ENCODE measurements at places on chromosomes 11 and 22.

- DNase-seq = no peak
Observed at GRCh38 chr11:99548264-99548663, 527.5 kb downstream of the CNTN5 start.

DNA sequence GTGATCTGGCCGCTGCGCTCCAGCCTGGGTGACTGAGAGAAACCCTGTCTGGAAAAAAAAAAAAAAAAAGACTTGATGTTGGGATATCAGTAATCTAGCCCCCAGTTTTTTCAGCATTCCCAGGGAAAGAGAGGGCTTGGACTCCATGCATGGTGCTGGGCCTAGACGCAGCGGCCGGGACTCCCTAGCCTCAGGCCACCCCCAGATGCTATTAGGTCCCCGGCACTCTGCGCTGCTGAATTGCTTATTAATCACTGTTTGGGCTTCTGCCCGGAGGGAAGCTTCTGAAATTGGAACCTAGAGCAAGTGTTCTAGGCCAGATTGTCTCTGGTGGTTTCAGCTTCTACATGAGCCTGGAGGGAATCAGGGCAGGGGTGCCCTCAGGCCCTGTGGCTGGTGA, 39.0 kb downstream of the SLCO2B1 start:
- DNase-seq = no peak

DNA sequence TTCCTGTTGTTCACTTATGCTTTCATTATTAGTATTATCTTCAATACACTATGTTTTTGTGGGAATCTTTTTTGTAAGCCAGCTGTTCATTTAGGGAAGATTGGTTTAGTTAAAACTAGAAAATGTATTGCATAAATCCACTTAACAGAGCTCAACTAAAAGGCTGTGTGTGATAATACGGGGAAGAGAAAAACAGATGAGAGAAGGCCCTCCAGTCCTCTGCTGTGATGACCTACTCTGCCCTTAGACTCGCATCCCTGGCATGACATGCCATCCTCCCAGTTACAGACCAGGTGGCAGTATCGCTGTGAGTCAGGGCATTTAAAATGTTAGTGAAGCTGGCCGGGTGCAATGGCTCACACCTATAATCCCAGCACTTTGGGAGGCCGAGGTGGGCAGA, 173.4 kb upstream of the TTC12 start:
- no peak for DNase-seq

DNA sequence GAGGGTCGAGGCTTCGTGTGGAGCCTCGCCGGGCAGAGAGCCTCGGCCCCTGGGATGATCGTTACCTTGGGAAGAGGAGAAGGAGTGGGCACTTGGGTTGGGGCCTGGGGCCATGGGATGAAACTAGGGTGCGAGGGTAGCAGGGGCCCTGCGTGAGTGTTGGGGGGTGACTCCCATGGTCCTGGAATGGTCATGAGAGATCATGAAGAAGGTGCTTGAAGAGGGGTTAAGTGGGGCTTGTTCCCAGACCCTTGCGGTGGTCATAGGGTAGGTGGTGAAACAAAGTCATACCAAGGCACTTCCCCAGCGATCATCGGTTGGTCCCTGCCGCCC, 284 bp downstream of the CCS start:
- DNase-seq = no peak

DNA sequence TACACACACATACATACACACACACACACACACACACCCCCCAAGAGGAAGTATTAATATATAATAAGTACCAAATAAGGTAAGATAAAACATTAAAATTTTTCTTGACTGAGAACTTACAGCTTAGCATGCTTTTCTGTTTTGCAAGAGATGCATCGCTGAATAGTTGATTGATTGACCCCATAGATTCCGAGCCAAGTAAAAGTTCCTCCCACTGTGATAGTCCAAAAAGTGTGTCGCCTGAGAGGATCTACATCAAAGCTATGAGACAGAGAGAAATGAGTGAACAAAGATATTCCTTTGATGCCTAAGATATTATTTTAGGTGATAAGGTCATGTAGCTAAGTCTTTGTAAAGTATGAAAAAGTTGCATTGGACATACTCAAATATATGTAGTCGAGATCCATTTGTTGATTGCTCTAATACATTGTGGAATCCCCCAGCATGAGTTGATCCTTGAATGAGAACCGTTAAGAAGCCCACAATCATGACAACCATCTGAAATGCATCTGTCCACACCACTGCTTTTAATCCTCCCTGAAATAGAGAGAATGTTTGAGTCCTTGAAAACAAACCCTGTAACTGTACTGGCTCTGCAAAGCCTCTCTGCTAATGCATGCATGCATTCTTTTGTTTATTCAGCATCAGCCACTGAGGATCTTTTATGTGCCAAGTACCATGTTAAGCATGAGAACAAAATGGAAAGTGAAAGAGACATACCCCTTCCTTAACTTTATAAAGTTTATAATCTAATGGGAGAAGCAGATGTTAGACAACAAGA, 18.3 kb downstream of the SLC5A12 start:
- DNase-seq = no peak

- DNase-seq = no peak
Observed at GRCh38 chr22:46714550-46714949, 23.5 kb downstream of the CERK start.

- DNase-seq = peak; percentile 67
Observed at GRCh38 chr11:20854215-20854955, 185.0 kb downstream of the NELL1 start.

DNA sequence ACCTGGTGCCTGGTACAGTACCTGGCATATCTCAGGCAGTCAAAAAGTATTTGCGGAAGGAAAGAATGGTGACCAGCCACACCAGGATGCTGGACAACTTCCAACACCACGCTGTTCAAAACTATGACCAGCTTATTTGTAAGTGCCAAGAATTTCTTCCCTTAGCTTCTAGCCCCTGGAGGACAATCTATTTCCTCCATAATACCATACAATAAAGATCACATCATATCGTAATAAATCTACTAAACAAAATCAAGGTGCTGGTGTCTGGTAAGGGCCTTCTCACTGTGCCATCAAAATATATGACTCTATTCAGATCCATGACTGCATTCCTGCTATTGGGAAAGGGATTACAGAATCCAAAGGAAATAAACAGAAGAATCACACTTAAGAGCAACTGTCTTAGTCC, 51.5 kb downstream of the ALG9 start:
- no peak for DNase-seq

GRCh38 chr22:40203572-40203971, 25.8 kb downstream of the TNRC6B start:
- no peak for DNase-seq

- DNase-seq = no peak
Observed at GRCh38 chr11:120270386-120270785, 30.4 kb downstream of the POU2F3 start.

DNA sequence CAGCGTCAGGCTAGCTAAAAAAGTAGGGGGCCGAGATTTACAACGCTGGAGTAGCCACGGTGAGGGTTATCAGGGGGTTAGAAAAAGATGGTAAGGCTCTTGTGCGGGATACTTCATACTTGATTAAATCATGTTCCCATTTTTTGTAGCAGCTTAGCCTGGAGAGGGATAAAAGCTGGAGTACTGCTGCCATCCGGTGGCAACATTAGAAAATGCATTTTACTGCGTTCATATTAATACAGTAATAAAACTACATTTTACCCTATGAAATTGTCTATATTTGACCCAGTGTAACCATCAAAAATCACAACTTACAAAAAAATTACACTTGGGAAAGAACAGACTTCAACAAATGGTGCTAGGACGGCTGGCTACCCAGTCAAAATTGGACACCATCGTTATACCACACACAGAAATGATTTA, 17.3 kb downstream of the RPUSD4 start:
- DNase-seq = peak; percentile 89

DNA sequence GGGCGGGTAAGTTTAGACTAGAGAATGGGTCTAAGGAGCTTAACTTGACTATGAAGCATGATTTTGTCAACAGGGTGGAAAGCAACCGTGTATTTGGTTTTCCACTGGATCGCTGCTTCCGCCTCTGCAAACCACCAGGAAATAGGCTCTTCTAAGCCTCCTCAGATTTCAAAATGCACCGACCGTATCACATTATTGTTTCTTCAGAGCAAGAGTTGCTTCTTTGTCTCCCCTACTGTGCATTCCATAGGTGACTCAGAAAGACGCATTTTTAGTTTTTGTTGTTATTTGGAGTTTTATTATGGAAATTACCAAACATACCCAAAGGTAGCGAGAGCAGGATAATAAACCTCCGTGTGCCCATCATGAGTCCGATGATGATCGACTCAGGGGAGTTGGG, 64.3 kb upstream of the RASD2 start:
- DNase-seq = no peak

GRCh38 chr22:26321469-26321913, 107.6 kb upstream of the ASPHD2 start:
- DNase-seq = no peak

DNA sequence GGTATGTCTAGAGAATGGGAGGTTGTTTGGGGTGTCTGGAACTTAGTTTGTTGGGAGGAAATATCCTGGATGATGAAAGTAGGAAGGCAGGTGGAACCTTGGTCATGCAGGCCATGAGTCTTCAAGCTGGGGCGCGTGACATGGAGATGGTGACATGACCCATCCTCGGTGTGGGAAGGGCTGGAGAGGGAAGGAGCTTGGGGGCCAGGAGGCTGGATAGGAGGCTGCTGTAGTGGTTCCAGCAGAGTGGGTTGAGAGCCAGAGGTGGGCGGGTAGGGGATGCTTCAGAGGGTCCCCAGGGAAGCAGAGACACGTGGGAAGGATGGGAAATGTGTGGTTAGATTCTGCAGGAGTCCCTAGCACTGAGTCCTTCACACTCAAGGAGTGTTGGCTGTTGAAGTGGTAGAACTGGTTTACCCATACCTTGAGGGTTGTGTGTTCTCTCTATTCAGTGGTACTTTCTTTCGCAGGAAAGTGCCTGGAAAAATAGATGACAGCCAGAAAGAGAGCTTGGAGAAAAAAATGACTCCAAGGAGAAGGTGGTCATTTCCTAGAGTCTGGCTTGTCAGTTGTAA, 56.8 kb downstream of the LDLRAD3 start:
- no peak for DNase-seq

GRCh38 chr22:23072911-23073491, 2.7 kb downstream of the GNAZ start:
- DNase-seq = no peak

DNA sequence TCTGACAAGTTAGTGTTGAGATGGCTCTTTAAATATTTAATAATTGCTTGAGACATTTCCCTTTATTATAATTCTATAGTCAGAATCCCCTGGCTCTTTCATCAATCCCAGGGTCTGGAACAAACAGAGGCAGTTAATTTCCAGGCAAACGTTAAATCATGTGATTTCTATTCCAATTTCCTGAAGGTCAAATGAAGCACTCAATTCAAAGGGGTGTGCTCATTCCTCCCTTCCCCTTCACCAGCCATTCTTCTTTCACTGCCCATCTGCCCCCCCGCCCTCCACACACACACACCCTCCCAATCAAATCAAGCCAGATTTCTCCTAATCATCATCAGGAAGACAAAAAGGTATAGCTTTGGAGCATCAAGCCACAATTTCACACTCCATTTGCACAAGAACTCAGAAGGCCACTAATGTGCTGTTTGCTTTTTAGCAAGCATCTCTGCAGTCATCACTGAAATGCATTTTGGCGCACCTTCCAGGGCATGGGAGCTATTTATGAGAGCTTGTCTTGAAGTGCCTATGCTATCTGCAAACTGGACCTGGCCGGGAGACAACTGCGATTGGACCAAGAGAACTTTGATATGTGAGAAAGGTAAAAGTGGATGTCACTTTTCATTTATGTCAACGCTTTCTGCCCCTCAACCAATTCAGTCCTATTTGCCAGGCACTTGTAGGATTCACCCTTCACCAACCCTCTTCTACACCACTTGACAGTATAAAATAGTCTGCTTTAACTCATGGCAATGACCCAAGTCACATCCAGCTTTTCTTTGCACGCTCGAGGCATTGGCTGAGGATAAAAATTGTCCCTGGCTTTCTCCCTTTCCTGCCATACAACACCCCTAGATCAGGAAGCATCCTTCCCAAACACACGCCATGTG, 315.1 kb upstream of the API5 start:
- DNase-seq = peak; percentile 27

GRCh38 chr22:38461057-38461413, 6.0 kb upstream of the KCNJ4 start:
- DNase-seq = no peak

GRCh38 chr11:126522152-126522551, 166.7 kb downstream of the ST3GAL4 start:
- DNase-seq = no peak

DNA sequence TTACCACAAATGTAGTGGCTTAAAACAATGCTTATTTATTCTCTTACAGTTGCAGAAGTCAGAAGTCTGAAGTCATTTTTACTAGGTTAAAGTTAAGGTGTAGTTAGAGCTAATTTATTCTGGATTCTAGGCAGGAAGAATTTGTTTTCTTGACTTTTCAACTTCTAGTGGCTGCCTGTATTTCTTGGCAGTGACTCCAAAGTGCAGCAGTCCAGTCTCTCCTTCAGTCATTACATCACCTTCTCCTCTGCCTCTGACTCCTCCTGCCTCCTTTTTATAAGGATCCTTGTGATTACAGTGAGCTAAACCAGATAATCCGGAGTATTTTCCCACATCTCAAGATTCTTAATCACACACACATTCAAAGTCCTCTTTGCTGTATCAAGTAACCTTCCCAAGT, 581.4 kb downstream of the KCNA4 start:
- no peak for DNase-seq

DNA sequence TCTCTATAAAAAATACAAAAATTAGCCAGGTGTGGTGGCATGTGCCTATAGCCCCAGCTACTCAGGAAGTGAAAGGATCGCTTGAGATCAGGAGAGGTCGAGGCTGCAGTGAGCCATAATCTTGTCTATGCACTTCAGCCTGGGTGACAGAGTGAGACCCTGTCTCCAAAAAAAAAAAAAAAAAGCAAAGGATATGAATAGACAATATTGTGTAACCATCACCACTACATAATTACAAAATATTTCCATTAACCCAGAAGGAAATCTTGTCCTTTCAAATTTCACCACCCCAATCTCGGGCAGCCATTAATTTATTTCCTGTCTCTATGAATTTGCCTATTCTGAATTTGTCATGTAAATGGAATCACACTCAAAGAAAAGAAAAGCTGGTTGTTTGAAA, 21.2 kb downstream of the RSF1 start:
- DNase-seq = no peak

- no peak for DNase-seq
Observed at GRCh38 chr22:44823396-44823795, 71.0 kb downstream of the ARHGAP8 start.

GRCh38 chr22:46373921-46374662, 38.6 kb downstream of the TRMU start:
- DNase-seq = peak; percentile 35

DNA sequence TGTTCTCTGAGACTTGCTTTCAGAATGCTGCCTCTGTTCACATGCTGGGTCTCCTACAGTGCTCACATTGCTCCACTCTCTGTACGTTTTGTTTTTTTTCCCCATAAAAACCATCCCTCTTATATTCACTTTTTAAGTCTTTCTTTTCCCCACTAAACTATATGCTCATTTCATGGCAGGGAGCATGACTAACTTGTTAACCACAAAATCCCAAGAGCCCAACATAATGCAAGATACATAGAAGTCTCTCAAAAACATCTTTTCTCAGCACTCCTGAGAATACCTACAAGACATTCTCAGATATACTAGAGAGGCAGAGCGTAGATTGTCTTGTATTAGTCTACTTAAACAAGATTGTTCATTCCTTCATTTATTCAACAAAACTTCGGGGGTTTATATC, 73.3 kb downstream of the FAM76B start:
- DNase-seq = no peak

- DNase-seq = peak; percentile 59
Observed at GRCh38 chr11:110433393-110434333, 3.9 kb downstream of the FDX1 start.

- no peak for DNase-seq
Observed at GRCh38 chr11:65859812-65860277, 388 bp upstream of the MUS81 start.

Measured in eye (tissue), 1 donor.